ENCODE measurements at places on chromosomes 5 and 9. TPM values are rescaled to one million over a fixed set of nuclear protein-coding genes. Genes with fewer than 3 reads are reported as not detected.

PHF24 gene
- 0.55 TPM for total RNA-seq

CFAP90 gene
- total RNA-seq, result not detected

NR3C1 gene
- 40.2 TPM for total RNA-seq

- DNase-seq, result no peak
These were observed 1.0 kb downstream of the BASP1 start for GRCh38 chr5:17218353-17219005.

DNA sequence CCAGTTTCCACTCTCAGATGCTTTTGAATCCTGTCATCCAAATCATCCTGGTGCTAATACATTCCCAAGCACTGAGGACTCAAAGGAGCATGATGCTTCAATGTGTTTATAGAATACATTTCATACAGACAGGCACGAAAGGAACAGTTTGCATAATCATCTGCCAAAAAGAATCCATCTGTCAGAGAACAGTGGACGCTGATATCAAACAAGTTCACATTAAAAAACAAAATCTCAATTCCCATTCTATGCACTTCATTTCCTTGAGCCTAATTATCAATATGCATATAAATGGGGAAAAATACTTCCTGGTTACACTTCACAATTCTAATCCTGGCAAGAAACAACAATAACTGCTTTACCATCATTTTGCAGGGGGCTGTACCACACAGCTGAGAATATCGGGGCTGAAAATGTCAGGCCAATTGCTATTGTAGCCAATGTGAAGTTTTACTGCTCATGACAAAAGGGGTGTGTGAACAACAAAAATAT lies 125.5 kb upstream of the FAM174A start:
- DNase-seq, result no peak

- no peak for DNase-seq
These were observed 19.4 kb downstream of the ENHO start for GRCh38 chr9:34503406-34503805.

DNA sequence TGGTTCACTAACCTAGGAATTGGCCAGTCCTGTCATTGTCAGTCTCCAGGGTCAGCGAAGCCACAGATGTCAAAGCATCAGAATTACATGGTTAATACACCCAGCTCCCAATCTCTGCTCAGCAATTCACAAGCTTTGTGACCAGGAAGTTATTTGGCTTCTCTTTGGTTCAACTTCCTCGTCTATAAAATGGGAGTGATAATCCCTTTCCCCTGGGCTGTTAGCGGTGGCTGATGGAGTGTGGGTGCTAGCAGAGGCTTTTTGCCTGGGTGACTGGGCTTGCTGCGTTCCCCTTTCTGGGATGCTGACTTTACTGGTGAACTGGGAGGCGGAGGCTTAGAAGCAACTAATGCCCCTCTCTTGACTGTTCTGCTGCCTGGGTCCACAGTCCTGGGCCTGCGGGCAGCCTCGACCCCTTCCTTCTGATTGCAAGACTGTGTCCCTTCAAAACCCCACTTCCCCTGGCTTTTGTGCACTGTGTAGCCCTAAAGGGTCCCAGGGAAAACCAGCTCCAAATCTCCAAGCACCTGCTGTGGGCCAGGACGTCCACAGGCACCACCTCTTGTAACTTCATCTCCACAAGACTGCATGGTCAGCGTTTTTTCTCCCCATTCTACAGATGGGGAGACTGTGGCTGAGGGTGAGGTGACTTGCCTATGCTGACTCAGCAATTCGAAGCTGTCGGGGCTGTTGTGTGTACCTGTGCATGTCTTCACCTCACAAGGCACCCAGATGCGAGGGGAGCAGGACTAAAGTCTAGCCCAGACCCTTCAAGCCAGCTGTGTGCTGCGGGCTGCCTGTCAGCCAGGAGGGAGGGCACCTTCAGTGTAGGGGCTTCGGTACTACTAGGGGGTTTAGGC lies 45.2 kb upstream of the NEURL1B start:
- DNase-seq, result no peak

- DNase-seq, result no peak
These were observed 105.0 kb downstream of the ERCC6L2 start for GRCh38 chr9:95980262-95981125.

Data from activated T-cell treated with anti-CD3 and anti-CD28 coated beads, Interleukin-2, amount 50 U/mL, for 4 hours (primary cell).